ENCODE measurements at places on chromosomes 7 and 10.

DNA sequence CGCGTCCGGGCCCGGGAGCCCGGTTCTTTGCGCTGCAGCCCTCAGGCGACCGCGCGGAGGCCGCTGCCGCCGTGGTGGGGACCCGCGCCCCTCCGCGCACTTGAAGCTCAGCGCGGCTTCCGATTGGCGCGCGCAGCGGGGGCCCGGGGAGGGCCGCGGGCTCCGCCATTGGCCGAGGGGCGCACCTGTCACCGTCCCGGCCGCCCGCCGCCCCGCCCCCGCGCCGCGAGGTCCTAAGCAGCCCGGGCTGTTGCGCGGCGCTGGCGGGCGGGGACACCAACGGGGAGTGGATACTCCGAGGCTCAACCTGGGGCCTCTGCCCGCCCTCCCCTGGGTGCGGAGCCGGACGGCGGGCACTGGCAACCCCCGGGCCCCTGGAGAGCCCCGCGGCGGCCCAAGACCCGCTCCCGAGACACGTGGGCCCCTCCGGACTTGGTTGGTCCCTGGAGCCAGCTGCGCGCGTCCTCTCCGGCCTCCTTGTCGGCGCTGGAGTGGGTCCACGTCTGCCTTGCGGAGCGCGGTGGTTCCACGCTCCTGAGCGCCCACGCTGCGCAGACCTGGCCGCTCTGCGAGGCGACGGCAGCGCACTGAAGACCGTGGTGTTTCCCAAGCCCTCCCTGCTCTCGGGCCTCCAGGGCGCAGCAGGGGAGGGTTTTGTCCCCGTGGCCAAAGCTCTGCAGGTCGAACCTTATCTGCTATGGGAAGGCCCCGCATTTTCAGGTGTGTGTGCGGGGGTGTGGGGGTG is at the start of gene MNX1:
Gene MNX1 (minus strand): TSS at position 76 of the 745 bp plus-strand sequence. CDS start 313 bp downstream, outside the sequence.
- no peak for DNase-seq

DNA sequence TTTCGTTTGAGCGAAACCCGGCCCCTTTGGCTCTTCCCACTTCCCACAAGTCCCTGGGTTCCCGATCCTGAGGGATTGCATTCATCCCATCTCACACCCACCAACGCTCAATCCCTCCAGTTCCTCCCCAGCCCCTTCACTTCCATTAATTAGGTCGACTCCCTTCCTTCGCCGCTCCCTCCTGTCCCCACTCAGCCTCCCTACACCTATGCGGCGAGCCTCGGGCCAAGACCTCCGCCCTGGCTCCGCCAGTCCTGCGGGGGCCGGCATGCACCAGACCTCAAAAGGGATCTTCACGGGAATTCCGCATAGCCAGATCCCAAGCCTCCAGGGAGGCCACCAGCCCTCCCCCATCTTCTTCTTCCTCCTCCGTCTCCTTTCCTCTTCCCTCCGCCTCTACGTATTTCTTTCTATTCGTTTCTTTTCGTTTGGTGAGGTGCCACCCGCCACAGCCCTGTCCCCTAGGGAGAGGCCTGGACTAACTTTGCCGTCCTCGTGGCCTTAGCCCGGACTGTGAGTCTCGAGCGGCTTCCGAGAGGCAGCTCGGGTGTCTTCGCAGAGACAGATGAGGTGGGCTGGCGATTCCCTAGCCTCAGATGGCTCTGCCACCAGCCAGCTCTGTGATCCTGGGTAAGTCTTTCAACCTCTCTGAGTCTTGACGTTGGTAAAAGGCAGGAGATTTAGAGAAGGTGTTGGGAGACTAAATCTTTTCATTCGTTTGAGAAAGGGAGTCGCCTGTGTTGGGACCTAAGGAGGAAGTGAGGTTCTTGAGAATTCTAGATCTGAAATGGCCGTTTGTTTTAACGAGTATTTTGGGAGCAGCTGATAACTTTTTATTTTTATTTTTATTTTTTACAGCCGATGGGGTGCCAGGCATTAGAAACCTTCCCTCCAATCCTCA is 8.1 kb upstream of the LBX1 start:
- no peak for DNase-seq

DNA sequence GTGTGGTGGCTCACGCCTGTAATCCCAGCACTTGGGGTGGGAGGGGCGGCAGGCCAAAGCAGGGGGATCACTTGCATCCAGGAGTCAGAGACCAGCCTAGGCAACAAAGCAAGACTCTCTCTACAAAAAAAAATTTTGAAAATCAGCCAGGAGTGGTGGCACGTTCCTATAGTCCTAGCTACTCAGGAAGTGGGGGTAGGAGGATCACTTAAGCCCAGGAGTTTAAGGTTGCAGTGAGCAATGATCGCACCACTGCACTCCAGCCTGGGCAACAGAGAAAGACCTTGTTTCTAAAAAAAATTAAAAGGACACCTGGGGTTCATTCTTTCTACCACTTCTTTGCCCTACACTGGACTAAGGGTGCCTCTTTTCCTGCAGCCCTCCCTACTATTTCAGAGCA is 15.1 kb downstream of the WAPL start:
- DNase-seq, result no peak

- DNase-seq, result no peak
Observed at GRCh38 chr10:3096149-3096548, 28.8 kb downstream of the PFKP start.

- DNase-seq, result peak; percentile 42
Observed at GRCh38 chr10:77163670-77164348, 473.8 kb downstream of the KCNMA1 start.

DNA sequence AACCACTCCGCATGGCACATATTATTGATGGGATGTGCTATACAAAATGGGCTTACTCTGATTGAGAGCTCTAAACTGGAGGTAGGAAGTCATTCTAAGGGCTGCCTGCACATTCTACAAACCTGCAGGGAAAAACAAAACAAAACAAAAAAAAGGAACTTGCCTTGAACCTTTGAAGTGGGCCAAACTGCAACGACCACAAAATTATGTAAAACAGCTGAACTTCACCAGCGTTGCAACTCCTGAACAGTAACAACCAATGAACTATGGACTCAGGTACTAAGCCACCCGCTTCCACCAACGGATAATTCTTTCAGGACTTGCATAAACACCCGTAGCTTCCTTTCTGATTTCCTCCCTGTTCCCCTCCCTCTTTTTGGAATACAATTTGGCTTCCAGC is 80.4 kb downstream of the ZNF248 start:
- DNase-seq, result no peak

DNA sequence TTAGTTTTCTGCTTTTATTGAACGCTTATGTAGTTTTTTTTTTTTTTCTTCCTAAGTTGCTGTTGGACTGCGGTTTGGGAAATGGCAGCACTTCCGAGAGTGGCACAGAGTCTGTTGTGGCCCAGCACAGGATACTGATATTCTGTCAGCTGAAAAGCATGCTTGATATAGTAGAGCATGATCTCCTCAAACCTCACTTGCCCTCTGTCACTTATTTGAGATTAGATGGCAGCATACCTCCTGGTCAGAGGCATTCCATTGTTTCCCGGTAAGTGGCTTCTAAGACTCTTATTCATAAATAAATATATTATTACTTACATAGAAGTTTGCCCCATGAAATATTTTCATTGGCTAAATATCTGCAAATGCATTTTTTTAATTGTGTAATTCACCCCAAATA is 101.1 kb downstream of the BTAF1 start:
- no peak for DNase-seq

- no peak for DNase-seq
Observed at GRCh38 chr7:4214291-4215155, 467.6 kb upstream of the FOXK1 start.

DNA sequence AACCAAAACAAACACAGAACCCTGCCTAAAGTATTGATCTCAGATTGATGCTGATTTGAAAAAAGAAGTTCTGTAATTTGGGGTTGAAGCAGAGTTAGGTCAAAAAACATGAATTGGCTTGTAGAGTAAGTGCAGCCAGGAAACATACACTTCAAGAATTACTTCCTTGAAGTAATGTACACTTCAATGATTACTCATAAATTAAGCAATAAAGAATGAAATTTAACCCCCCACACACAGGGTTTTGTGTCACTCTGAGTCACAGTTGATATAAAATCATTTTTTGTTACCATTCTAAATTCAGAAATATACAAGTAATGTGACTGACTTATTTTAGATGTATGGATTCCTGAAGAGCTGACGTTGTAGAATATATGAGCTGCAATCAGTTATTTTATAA is 622.2 kb downstream of the POM121L12 start:
- no peak for DNase-seq

GRCh38 chr7:116809636-116810266 is 52.6 kb upstream of the CAPZA2 start:
- DNase-seq, result no peak

GRCh38 chr7:40720416-40720815 is 585.6 kb downstream of the SUGCT start:
- no peak for DNase-seq

- no peak for DNase-seq
Observed at GRCh38 chr7:822692-823276, 9.5 kb upstream of the SUN1 start.

DNA sequence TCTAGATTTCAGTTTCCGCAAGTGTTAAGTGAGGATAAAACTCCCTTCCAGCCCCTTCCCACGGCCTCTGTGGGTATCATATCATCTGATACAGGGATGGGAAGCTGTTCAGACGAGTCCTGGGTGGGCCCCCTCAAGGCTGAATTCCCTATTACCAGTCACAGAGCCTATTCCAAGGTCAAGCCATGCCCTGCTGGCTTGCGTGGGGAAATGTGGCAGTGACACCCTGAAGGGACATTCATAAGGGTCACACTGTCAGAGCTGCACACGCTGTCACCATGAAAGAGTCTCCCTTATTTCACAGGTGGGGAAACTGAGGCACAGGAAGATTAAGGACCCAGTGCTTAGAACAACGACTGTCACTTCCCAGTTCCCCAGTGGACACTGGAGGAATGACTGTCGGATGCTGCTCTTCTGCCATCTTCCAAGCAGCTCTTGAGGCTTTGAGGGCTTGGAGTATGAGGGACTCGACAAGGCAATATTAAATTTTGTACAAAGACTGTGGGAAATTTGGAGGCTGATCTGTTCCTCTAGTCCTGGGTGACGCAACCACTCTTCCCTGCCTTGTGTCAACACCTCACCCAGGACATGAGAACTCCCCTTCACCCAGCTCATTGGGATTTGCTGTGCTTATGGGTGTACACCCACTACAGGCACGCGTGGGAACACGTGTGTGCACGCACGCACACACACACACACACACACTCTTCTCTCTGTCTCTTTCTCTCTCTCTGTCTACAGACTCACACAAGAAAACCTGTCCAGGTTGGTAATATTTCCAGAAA is 386.0 kb downstream of the RPS24 start:
- DNase-seq, result no peak

GRCh38 chr10:69880301-69881081 is 78.8 kb downstream of the COL13A1 start:
- no peak for DNase-seq

DNA sequence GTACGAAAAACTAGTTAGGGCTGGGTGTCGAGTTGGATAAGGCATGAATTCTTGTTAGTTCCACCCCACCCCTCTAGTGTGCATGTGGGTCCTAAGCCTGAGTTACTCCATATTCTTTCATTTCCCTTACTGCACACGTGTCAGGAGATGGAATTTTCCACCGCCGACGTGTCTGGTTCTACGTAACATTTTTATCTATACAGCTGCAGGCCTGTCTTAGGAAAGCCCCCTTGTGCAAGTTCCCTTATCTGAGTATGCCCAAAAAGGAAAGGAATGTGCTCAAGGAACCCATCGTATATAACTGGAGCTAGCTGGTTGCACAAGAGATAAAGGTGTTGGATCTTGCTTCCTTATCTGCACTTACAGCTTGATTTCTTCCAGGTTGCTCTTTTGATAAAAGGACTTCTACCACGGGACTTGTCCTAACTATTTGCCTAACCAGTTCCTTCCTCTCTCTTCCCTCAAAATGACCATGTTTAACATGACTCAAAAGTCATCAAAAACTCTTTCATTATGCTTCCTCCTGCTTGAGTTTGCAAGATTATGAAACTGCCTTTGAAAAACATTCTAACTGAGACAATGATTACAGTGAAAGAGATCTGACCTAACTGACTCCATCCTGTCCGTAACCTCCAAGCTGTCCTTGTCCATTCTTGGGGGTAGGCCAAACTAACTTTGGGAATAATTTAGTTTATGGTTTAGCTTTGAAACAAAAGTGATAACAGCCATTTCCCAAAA is 181.4 kb downstream of the AKR1D1 start:
- peak; percentile 31 for DNase-seq

DNA sequence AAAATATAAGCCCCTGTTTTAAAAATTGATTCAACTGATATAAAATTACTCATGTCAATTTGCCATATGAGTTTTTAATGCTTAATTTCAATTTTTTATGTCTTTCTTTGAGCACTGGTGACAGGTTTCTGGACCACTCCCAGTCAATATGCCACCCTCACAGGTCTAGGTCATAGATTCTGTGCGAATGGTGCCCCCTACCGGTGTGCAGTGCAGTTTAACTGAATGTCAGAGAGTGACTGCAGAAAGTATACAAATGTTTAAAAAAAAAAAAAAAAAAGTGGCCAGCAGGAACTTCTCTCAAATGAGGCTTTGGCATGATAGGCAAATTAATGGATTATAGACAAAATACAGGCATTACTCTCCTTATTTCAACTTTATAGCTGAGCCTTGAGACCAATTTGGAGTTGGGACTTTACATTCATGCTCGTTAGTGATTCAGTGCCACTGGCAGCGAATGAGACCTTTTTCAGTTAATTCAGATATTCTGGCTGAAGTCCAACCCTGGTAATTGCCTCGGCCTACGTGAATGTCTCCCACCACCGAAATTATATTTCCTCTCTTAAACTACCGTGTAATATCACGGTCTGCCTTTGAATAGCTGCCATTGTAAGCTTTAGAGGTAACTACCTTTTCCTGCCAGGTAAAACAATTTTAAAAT is 427.6 kb downstream of the PHTF2 start:
- DNase-seq, result peak; percentile 35

DNA sequence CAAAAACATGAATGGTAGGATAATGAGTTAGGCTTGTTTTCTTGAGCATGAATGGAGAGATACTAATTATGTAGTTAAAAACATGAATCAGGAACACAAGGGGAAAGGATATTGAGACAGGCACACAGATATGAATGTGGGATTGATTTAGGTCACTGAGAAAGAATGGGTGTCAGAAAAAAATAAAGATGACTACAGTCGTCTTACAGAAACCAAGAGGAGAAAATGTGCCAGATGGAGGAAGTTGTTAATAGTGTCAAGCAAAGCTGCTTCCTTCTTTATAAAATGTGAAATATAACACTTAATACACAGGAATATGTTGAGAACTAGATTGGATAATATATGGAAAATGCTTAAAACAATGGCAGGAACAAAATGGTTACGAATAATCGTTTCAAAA is 173.3 kb upstream of the BET1 start:
- DNase-seq, result no peak

GRCh38 chr7:93092757-93093370 is 24.9 kb downstream of the SAMD9 start:
- no peak for DNase-seq

GRCh38 chr10:115654961-115655360 is 561.8 kb downstream of the ATRNL1 start:
- no peak for DNase-seq

Data from omental fat pad (tissue), 4 donors.